ENCODE measurements at places on chromosomes 2 and 18.
A peak's percentile ranks its signal among the peaks of the same experiment; 100 is the strongest.

DNA sequence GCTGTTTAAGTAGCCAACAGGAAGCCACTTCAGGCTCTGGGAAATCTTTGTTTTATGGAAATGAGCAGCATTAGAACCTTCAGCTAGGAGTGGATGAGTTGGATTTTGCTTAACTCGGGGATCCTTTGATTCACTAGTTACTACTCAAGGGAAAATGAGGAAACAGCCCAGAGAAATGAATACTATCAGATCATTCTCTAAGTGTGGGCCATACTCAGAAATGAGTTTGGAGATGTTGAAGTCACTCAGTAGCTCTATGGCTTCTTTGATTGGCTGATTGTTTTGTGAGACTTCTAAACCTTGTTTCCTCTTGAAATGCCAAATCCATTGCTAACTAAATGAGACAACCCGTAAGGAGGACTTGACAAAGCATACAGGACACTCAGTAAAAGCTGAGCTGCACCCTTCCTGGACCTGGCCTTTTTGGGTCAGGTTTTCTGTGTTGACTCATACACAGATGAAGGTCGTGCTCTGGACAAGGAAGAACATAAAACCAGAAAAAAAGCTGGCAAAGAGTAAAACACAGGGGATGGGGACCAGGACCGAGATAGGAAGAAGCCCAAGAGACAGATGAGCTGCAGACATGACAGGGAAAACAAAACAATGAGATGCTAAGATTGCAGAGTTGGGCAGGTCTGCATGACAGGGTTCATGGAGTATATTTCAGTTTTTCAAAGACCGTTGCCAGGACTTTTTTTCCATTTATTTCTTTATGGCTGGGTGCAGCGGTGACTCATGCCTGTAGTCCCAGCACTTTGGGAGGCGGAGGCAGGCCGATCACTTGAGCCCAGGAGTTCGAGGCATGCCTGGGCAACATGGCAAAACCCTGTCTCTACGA lies 41.6 kb downstream of the INO80C start:
- DNase-seq, result no peak

GRCh38 chr2:121094101-121094500 lies 190.9 kb downstream of the TFCP2L1 start:
- DNase-seq, result no peak

- no peak for DNase-seq
Observed at GRCh38 chr18:54924948-54925347, 34.3 kb downstream of the CCDC68 start.

- DNase-seq, result no peak
Observed at GRCh38 chr18:76593843-76594242, 98.8 kb upstream of the ZNF516 start.

DNA sequence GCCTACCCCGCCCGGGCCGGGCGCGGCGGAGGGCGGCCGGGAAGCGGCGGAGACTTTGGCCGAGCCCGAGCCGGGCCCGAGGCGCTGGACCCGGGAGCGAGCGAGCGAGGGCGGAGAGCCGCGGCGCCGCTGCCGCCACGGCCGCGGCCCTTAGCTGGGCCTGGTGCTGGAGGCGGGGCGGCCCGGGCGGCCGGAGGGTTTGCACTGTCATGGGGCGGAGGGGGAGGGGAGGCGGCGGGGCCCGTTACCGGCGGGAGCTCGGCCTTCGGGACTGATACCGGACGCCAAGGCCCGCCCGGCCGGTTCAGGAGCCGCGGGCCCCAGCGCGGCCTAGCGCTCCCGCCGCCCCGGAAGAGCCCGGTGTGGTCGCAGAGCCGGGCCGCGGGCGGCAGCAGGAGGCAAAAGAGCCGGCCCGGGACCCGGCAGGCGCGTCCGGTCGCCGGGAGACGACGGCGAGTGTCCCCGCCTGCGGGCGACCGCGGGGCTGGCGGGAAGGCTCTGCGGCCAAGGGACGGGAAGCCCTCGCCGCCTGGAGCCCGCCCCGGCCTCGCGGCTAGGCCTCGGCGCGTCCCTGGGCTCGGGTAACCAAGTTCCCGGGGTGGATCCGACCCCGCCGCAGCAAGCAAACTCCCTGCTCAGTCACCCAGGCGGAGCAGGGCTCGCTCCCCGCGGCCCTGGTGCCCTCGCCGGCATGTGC lies 697 bp downstream of the KCMF1 start:
- peak; percentile 85 for DNase-seq

DNA sequence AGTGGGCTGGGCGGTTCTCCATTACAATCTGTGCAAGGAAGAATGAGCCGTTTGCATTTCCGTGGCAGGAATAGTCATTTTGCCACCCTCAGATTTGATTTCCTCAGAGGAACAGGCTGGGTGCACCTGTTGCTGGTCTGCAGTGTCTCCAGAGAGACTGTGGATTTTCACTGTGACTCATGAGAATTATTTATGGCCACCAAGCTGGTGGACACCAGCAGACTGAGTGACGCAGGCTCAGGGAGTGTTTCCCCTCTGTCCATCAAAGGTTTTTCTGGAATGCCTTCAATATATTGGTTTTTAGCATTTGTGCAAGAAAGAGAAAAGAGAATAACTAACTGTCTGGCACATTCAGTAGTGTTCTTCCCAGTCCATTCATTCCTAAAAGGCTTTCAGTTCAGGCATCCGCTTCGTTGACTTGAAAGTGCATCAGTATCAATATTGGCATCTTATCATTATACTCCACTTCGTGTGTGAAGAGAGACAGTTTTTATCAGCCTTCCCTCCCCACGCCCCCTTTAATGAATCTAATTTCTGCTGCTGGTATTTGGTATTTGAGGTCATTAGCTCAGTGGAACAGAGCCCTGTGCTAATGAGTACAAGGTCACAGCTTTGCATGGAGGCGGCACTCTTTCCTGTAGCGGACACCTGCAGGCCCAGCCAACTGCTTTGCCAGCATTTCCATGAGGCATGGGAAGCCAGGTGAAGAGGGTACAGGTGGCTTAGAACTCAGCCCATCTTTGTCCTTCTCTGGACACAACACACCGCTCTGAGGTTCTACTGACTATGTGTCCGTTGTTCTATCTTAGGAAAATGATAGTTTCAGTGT lies 39.9 kb downstream of the PRKCE start:
- no peak for DNase-seq
